ENCODE measurements at places on chromosomes 6 and 20. TPM values are rescaled to one million over a fixed set of nuclear protein-coding genes. Genes with fewer than 3 reads are reported as not detected.

The ADAM33 gene
- 2.5 TPM for total RNA-seq

DNA sequence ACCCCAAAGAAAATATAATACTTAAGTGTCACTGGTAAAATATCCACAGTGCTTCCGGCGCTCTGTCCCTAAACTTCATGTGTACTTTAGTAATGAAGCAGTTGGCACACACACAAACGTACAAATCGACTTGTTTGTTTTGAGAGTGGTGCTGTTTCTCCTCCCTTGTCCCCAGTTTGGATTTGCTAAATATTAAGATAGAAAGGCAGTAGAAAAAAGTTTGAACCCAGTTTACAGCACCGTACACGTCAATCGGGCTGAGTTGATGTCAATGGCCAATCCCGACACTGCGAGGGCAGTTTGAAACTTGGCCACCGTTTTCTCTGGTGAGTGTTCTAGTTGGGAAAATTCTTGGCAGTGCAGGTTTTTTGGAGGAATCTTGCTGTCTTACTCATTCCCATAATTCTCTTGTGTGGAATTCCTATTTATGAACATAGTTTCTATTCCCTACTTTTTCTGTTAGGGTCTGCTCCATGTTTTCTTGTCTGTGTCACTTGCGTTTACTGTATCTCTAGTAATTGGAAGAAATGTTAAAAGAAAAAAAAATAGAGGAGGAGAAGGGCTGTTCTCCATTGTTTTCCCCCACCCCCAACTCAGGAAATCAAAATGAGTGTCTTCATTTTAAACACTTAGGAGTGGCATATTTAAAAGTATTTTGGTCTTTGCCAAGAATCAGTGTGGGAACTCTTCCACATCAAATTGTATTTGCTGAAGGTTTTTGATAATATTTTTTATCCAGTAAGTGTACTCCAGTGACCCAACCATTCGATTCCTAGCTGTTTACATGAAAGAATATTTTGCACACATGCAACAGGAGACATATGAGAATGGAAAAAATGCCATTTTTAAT lies 72.3 kb downstream of the OR2B2 start:
- ATAC-seq = no peak

DNA sequence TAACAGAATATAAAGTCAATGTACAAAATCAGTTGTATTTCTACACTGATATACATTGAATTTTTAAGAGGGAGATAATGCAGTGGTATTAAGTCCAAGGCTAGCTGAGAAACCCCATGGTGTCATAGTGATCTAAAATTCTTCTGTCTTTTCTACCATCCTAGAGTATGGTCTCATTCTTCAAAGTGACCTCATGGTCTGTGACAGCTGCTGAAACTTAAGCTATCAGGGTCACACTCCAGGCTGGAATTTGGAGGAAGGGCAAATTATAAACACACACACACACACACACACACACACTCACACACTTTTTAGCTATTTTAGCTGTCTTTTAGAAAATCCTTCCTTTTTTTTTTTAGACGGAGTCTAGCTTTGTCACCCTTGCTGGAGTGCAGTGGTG lies 47.3 kb upstream of the DYNLRB1 start:
- no peak for ATAC-seq

The GSTA3 gene
- total RNA-seq = not detected

DNA sequence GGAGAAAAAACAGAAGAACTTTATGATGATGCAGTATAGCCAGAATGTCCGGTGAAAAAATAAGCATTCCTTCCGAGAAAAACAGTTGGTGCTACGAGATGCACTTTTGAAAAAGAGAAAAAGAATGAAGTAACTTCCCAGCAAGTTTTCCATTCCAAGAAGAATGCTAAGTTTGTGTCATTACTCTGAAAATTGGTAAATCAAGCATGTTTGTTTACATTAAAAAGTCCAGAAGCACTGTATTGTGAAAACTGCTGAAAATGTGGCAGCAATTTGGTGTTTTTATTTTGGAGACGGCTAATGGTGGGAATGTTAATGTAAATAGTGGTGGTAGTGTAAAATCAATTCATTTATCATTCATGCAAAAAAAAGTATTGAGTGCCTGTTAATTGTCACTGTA lies 46.3 kb downstream of the MKKS start:
- ATAC-seq = no peak

The GRM4 gene
- total RNA-seq = not detected

GRCh38 chr6:148309301-148309700 lies 33.3 kb upstream of the SASH1 start:
- peak; percentile 56 for ATAC-seq

DNA sequence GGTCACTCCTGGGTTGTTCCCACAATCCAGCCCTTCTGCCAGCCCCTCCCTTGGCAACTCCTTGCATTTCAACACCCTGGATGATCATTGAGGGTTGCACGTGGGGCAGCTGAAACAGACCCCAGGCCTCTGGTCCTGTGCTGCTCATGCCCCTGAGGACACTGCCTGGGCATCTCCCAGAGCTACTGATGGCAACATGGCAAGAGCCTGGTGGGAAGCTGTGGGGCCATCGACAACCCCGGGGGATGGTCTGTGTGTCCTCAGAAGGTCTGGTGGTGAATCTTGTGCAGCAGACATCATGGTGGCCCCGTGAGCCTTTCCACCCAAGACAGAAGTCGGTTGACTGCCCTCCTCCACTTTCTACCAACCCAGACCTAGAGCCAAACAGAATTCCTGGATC lies 4.9 kb upstream of the ANGPT4 start:
- ATAC-seq = no peak

The HSPA1L gene
- total RNA-seq = 0.44 TPM

The TRIM40 gene
- total RNA-seq = not detected

The COX4I2 gene
- 0.96 TPM for total RNA-seq

GRCh38 chr6:21277601-21278374 lies 315.8 kb upstream of the SOX4 start:
- ATAC-seq = peak; percentile 95

DNA sequence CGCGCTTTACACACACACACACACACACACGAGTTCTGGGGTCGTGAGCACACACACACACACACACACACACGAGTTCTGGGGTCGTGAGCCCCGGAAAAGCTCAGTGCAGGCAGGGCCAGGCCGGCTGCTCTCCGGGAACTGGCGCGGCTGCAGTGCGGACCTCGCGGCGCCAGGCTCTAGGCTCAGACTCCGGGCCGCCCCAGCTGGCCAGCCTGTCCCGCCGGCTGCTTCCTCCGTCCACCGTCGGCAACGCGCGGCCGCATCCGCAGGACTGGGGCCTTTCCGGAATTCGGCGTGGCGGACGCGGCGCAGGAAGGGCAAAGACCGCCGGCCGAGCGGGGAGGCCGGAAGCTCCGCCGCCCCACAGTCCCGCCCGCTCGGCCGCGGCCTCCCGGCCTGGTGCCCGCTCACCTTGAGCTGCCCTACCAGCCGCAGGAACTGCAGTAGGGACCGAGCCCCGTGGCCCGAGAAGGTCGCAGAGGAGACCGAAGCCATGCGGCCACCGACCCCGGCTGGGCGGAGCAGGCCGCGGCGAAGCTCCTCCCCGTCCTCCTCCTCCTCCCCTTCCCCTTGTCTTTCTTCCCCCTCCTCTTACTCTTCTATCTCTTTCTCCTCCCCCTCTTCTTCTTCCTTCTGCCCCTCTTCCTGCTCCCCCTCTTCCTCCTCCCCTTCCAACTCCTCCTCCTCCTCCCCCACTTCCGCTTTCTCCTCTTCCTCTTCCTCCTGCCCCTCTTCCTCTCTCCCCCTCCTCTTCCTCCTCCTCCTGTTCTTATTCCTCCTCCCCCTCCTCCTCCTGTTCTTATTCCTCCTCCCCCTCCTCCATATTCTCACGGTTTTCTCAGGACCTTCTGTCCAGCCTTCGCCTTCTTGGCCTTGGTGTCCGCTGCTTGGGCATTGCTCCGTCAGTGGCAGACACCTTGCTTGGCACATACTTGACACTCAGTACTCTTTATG lies at the start of gene HDDC2:
Gene HDDC2, minus strand, starts transcription at position 533 of the 957 bp plus-strand sequence. Its CDS starts 35 bp downstream, at position 498.
- peak; percentile 77 for ATAC-seq

The MCHR2 gene
- not detected for total RNA-seq

DNA sequence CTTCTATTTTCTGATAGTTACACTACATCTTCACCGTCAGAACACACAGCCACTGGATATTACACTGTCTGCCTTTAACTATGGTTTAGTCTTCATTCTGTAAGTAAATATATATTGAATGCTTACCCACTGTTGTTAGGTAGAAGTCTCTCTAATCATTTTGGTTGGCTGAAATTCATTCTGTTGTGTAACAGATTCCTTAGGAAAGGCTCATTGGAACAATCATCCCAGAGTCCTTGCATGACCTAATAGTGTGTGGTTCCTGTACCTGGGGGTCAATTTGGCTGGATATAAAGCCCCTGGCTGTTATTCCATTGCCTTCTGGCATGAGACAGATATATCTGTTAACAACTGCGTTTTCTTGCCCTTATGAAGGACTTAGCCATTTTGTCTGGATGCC lies 9.9 kb downstream of the BLOC1S5 start:
- no peak for ATAC-seq

- no peak for ATAC-seq
Observed at GRCh38 chr6:170045981-170046667, 244.8 kb downstream of the DLL1 start.

DNA sequence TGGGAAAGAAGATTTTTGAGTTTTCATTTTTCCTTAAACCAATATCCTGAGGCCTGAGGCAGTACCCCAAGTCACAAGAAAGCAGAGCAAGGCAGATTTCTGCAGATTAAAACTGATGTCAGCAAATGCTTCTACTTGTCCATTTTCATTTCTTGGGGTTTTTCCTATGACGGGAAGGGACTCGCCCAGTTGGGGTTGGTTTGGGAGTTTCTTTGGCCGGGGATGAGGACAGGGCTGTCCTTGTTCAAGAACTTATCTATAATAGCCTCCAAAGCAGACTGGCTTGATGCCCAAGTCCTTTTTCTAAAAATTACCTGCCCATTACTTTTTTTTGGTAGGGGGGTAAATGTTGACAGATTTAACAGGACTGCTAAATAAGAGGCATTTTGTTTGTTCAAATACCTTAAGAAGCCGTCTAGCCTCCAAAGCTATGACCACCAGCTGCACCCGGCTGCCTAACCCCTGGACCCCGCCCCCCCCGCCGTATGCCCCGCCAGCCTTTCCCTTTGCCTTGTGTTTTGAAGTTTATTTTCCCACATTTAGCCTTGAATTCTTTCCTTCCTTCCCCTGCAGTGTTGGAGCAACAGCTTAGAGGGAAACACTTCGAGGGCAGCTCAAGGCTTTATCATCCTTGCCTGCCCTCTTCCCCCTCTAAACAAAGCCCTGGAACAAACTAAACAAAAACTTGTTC lies 2.5 kb downstream of the KCNK5 start:
- ATAC-seq = no peak

- ATAC-seq = peak; percentile 69
Observed at GRCh38 chr20:19628570-19629134, 129.4 kb upstream of the RIN2 start.

- no peak for ATAC-seq
Observed at GRCh38 chr20:34309691-34310090, 6.5 kb upstream of the AHCY start.

DNA sequence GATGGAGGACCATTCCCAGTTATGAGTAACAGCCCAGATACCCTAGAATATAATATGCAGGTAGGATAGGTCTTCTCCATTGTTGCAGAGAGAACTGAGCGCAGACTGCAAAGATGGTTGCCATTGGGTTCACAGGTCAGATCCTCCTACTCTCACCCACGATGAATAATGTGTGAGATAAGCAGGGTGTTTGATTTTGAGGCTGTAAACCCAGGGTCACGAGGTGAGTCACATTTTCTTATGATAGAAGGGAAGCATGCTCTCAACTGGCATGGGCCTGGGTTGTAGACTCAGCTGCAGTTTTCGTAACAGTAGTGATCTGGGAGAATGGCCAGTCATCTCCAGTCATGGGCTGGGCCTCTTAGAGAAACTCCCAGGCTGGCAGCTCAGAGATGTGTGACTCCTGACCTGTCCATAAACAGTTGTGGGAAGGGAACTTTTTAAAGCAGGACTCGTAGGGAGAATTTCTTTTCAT lies 74.2 kb downstream of the CD164 start:
- peak; percentile 47 for ATAC-seq

DNA sequence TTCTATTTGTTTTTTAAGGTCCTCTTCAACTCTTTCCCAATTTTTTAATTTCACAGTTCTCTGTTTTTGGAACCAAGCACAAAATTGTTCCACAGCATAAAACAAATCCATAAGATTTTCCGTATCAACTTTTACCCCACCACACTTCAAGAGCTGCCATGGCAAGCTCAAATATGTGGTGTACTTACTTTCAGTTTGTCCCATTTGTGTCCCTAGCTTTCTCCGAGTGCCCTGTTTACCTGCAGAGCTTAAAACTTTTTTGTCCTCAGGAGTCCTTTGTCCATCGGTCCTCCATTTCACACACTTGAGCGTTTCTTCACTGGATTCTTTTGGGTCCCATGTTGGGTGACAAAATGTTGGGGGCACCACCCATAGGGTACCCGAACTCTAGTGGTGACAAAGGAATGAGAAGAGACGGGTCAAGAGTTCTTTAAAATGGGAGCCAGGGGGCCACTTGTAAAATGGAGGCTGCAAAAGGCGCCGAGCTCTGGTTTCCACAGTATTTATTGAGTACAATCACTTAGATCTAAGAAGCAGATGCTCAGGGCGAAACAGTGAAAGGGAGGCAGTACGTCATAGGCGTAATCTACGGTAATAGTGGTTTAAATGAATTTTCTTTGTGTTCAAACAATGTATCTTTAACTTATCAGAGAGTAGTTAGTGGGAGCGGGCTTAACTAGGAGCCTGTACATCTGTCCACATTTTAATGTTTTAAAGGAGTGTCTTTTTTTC lies 39.8 kb upstream of the SERINC1 start:
- no peak for ATAC-seq

DNA sequence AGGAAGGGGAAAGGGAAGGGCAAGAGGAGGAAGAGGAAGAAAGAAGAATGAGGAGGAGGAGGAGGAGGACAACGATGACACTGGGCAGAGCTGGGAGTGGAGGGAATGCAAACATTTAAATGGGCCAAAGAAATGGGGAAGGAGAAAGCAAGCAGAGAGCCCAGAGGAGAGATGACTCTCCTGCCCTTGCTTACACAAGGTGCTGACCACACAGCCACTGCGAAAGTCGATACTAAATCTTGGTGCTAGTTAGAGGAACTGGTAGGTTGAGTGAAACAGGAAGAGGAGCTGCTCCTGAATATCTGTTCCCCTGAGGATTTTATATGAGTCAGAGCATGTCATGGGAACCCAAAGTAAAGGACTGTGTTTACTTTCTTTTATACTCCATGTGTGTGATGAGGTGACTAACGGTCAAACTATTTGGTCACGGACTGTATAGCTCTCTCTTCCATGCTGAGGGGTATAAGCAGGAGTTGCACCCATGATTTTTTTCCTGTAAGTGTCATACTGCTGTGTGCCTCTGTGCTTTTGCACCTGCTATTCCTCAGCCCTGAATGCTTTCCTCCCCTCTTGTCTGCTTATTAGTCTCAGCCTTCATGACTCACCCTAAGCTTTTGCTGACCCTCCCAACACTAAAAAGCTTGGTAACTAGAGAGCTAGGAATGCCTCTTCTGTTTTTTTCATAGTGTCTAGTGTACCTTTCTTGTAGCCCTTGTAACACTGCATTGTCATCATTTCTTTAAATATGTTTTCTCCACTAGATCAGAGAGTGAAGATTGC lies 9.5 kb upstream of the PAQR8 start:
- ATAC-seq = peak; percentile 97

- ATAC-seq = no peak
Observed at GRCh38 chr6:227074-227782, 65.1 kb upstream of the DUSP22 start.

GRCh38 chr20:62489186-62489931 lies 13.6 kb upstream of the GATA5 start:
- ATAC-seq = peak; percentile 92

- no peak for ATAC-seq
Observed at GRCh38 chr6:89711801-89712200, 73.3 kb upstream of the LYRM2 start.

- no peak for ATAC-seq
Observed at GRCh38 chr20:53698371-53698978, 104.8 kb upstream of the ZNF217 start.

- no peak for ATAC-seq
Observed at GRCh38 chr6:70380252-70380651, 33.1 kb upstream of the FAM135A start.

All from esophagus mucosa (tissue), 1 donor.